ENCODE measurements at places on chromosomes 2 and 18.

GRCh38 chr2:17475286-17475685 lies 43.0 kb downstream of the RAD51AP2 start:
- peak; percentile 62 for DNase-seq

- DNase-seq = no peak
Observed at GRCh38 chr2:20021405-20022009, 9.0 kb upstream of the MATN3 start.

GRCh38 chr2:71067567-71068217 lies 756 bp upstream of the NAGK start:
- DNase-seq = no peak

- DNase-seq = no peak
Observed at GRCh38 chr18:48363175-48363574, 46.0 kb downstream of the ZBTB7C start.

- DNase-seq = no peak
Observed at GRCh38 chr2:205913668-205914067, 172.3 kb downstream of the INO80D start.

DNA sequence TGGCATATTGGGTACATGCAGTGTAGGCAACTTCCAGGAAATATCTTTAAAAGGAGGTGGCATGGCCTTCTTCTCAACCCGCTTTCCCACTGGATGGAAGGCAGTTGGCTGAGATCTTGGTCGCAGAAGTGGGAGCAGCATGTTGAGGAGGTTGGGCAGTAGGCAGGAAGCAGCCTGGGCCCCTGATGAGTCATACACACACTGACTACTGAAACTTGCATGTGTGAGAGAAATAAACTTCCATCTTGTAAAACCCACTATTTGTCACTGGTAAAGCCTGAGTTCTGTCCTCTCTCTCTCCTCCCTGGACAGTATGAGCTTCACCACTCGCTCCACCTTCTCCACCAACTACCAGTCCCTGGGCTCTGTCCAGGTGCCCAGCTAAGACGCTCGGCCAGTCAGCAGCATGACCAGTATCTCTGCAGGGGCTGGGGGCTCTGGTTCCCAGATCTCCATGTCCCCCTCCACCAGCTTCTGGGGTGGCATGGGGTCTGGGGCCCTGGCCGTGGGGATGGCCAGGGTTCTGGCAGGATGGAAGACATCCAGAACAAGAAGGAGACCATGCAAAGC lies 233.8 kb upstream of the SPRED2 start:
- peak; percentile 55 for DNase-seq

- DNase-seq = no peak
Observed at GRCh38 chr2:205808486-205809121, 126.3 kb downstream of the NRP2 start.

DNA sequence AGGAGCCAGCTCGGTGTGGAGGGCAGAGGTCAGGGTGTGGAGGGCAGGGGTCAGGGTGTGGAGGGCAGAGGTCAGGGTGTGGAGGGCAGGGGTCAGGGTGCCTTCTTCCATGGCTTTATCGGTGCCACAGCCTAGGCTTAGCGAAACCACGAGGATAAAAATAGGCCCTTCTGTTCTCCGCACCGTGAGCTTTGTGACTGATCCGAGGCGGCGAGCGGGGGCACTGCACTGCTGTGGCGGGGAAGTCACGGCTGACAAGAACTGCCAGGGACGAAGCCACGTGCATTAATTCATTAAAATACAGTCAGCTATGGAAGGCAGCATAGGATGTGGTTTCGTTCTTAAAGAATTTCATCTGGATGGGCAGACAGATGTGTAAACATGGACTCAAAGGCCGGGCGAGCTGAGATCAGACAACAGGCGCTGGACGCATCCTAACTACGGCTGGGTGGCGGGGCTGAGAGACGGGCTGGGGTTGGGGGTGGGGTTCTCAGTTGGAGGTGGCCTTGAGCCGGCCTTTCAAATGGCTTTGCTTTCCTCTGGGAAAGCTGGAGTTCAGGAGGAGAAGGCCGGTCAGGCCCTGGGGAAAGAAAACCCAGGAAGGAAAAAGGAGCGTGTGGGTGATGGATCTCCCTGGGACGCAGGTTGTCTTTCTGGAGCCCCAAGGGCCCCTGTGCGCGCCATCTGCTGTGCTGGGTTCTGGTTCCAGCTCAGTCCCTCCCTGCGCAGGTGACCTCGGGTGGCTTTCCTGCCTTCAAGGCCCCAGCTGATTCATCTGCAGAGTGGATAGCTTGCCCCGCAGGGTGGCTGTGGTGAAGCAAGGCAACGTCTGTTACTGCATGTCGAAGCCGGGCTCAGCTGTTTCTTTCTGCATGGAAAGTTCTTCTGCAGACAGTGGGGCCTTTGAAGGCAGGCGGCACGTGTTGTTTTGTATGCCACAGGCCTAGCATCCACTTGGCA lies 958 bp upstream of the ALLC start:
- no peak for DNase-seq

- no peak for DNase-seq
Observed at GRCh38 chr18:44920441-44920840, 239.8 kb downstream of the SETBP1 start.

DNA sequence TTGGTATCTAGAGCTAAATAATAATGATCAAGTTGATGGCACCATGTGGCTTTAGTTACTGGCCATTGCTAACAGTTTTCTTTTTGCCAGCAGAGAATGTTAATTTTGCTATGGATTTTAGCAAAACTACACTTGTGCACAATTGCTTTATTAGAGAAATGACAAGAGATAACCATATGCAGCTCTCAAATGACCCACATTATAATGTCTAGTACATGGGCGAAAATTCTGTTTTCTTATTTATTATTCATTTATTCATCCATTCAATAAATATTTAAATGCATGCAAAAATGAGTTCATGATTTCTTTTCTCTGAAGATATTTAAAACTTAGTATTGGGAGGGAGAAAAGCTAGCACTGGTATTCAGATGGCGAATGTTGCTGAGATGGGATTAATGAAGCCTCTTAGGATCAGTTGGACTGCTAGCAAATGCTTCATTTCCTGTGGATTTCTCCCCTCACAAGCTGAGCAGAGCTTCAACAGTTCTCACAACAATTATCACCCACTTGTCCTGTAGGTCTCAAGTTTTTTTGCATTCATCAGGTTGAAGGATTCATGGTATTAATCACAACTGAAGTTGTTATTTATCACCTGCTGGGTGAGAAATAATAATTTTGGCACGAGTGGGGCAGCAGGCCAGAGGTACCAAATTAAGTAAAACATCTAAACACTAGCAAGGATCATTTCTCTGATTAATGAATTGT lies 95.2 kb downstream of the MTX2 start:
- no peak for DNase-seq

DNA sequence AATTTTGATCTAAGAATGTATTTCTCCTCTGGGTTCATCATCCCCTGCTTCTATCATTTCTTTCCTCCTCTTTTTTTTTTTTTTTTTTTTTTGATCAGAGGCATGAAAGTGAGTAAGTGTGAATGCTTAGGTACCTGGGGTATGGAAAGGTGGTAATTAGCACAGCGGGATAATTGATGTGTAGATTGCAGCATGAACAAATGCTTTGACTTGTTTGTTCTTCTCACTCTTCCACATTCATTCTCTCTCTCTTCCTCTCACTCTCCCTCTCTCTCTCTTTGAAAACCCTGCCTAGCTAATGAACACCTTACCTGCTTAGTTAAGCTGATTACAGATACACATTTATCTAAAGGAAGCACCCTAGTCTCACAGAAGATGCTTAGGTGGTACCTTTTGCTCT lies 74.7 kb downstream of the ZEB2 start:
- DNase-seq = no peak

DNA sequence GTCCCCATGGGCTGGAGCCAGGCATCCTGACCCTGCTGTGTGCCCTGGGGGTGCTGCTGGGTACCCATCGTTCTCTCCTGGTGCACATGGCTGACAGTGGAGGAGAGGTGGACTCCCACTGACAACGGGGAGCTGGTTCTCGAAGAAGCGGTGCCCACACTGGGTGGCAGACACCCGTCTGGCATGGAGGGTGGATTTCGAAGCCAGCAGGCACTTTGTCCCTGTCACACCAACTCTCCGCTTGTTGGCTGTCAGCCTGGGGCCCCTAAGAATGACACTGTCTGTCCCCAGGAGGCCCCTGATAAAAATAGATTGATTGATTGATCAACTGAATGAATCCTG lies 55.4 kb downstream of the RTP5 start:
- no peak for DNase-seq
